Activated gamma-delta T cell (primary cell): ENCODE measurements at places on chromosomes 1 and 21.

- DNase-seq, result no peak
Measured at GRCh38 chr1:13543451-13544220, 29.8 kb upstream of the LRRC38 start.

DNA sequence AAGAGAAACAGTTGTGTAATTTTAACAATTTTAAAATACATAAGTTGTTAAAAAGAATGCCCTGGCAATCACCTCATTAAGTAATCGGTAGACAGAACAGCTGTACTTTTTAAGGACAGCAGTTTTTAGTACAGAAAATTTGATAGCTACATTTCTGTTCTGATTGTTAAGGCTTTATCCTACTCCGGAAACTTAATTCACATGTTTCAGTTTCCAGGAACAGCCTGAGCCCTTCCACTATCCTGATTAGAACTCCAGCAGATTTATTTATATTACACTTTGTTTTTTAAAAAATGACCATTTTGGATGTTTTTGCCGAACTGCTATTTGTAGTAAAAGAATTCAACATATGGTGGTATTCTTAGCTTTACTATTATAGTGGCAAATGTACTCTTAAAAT, 8.7 kb downstream of the PRRC2C start:
- DNase-seq, result no peak

DNA sequence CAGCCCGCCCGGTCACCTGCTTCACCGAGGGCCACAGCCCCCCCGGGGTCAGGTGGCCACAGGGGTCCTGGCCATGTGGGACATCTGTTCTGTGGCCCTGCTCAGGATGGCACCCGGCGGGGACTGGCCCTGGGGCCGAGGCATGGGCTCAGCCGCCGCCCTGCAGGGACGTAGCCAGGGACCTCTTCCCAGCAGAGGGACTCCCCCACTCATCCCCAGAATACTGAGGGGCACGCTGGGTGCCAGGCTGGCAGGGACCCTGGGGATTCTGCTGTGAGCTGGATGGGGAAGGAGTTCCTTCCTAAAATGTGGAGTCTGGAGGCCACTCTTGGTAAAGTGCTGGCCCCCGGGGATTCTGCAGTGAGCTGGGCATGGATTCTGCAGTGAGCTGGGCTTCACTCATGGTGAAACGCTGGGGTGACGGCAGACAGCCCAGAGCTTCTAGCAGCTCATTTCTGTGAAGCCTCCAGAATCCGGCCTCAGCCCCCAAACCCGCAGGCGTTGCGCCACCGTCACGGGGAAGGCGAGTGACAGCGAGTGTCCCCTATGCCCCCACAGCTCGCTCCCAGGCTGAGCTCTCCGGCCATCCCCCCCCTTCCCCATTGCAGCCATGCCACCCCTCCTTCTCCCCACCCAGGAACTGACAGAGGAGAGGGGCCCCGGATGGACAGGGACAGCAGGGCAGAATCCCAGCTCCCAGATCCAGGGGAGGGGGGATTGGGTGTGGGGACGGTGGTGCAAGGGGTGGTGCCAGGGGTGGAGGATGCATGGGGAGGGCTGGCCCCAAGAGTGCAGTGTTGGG, 1.4 kb downstream of the ITGB2 start:
- DNase-seq, result no peak

- no peak for DNase-seq
Measured at GRCh38 chr21:39681257-39681656, 63.7 kb upstream of the IGSF5 start.

- DNase-seq, result no peak
Measured at GRCh38 chr1:30689901-30690645, 33.3 kb downstream of the MATN1 start.

DNA sequence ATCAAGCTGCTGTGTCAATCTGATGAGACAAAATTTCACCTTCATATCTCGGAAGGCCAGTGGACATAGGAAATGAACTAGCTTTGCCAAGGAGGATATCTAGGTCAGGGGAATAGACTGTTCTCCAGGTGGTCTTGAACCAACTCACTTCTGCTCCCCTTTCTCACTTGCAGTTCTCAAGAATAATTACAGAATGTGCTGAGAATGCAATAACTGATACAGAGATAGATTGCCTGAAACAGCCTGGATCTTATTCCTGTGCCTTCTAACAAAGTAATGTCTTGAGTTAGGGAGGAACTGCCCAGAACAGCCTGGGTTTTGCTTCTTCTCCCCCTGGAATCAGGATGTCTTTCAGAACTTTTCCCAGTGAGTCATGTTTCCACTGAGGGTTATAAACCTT, 636.7 kb downstream of the KCNT2 start:
- no peak for DNase-seq

DNA sequence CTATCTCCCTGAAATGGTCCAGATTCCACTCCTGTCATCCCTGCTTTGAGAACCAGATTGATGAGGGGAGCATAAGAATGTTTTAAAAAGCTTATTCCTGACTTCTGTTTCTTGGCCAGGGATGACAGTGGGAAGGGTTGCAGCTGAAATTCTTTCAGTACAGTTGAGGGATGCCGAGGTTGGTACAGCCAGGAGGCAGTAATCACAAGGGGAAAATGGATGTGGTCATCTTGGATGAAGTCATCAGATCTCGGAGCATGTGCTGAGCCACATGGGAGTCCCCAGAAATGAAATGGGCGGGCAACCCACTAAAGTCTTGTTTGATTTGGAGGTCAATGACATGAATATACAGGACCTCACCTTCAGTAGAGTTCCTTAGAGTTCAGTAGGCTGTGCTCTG, 18.7 kb upstream of the PLA2G2E start:
- no peak for DNase-seq

DNA sequence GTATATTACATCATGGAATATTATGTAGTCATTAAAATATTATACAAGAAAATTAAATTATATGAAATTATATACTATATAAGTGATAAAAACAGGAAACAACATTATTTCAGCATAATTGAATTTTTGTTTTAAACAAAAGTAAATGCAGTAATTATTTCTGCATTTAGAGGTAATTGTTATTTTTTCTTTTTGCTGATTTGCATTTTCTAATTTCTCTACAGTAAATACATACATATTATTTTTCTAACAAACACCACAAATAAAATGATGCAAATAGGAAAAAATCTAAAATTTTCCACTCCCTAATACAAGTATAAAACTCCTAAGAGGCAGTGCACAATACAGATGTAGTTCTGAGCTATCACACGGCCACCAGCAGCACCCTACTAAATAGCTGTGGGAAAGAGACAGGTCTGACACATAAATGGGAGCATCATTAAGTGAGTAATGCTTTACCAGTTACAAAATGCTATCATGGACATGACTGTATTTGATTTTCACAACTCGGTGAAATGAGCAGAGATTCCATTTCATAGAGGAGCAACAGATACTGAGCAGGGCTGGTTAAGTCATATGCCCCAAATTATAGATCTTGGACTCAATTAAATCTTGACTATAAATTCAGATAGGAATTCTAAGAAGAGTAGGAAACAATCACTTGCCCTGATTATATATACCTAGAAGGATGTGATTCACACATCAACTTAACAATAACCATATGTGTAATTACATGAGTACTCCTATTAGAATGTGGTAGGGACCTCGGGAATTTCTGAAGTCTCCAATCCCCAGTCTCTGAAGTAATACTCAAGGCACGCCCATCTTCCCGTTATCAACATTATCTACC, 49.0 kb downstream of the NRIP1 start:
- no peak for DNase-seq

DNA sequence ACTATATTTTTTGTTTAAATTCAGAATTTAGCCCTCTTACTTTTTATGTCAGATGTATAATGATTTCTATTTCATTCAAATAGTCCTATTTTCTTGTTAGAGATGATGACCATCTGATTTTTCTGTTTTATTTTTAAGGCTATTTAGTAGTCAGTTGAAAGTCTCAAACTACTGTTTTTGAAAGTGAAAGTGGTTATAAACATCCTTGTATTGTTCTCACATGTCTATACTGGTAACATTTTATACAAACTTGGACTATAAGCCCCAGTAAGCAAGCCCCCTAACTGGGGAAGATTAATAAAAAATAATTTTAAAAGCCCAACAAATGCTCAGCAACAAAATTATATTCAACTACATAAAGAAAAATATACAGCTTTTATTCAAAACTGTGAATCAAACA, 271.3 kb upstream of the RGS18 start:
- no peak for DNase-seq

DNA sequence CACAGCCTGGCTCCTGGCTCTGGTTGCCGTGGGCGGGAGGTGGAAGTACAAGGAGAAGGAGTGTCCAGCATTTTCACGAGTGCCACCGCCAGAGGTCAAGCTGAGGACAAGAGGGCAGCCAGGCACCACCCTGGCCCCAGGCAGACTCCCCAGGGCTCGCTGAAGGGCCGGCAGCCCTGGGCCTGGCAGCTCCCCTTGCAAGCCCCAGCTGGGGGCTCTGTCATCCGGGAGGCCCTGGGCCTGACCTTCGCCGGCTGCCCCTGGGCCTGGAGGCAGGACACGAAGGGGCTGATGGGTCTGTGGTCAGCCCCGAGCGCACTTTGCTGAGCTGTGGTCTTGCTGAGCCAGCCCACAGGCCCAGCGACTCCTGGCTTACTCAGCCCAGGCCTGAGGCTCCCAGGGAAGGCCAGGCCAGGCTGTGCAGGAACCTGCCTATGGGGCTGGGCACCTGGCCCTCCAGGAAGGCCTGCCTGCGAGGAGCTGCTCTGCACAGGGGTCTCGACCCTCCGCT, 74.8 kb downstream of the MORN1 start:
- no peak for DNase-seq

GRCh38 chr1:160664573-160665051, 17.8 kb upstream of the SLAMF1 start:
- no peak for DNase-seq

DNA sequence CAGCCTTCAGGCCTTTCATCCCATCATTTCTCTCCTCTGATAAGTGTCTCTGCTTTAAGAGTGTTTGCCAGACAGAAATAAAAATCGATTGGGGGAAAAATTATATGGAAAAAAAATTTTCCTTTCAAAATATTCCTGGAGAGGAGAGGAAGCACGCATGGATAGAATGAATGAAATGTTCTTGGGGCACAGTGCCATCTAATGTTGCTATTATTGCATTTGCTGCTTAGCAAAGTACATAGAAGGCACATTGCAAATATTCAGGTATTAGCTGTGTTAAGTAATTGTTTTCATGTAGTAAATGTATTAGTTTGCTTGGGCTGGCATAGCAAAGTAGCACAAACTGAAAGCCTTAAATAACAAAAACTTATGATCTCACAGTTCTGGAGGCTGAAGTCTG, 18.1 kb downstream of the B3GALT5 start:
- no peak for DNase-seq
